ENCODE measurements at places on chromosomes 7 and 10.

DNA sequence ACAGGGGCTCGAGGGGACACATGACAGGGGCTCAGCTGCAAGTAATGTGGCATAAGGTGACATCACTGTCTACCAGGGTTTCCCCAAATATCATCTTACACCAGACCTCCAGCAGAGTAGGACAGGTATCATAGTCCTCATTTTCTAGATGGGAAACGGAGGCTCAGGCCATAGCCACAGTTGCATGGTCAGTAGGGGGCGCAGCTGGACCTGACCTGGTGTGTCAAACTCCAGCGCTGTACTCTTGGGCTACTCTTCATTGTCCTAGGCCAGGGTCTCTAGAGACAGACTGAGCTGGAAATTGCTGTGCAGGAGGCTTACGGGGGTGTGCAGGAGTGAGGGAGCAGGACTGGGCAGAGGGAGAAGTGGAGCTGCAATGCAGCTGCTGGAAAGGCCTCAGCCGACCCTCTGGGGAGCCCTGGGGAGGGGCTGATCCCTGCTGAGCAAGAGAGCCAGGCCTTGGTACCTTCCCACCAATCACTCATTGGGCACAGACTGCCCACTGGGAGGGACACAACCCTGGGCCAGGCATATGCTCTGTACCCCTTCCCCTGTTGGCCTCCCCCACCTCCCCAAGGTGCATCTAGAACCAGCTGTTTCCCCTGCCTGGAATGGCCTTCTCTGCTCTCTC lies 89.9 kb downstream of the CDH23 start:
- DNase-seq, result peak; percentile 65

GRCh38 chr10:3806603-3807002 lies 21.6 kb upstream of the KLF6 start:
- DNase-seq, result peak; percentile 83

DNA sequence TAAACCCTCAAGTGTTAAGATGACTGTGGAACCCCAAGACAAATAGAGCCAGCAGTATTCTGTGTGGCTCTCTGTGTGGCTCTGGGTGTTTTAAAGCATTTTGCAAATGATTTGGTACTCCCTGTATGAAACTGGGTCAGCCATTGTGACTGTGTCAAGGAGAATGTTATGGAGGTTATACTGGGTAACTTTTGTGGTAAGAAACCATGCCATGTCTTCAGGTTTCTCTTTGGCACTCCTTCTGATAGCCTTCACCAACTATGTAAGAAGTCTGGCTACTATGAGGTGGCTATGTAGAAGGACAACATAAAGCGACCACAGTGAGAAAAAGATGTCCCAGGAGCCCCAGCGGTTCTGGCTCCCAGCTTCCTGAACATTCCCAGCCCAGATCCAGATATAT lies 226.6 kb upstream of the RHOBTB1 start:
- no peak for DNase-seq

DNA sequence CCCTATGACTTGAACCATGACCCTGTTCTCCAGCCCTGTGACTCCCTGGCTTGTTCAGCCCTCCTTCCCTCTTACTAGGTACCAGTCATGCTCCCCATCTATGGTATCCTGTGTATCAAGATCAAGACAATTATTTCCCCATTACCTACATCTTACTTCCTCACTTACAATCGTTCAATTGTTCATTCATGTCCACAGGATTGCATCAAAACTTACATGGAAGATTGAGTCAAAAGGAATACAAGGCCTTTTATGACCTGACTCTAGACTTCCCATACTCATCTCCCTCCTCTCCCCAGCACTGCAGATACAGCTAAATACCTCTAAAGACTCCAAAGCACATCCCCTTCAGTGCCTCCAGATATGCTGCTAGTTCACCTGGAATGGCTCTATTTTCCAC lies 109.2 kb downstream of the CTTNBP2 start:
- no peak for DNase-seq

DNA sequence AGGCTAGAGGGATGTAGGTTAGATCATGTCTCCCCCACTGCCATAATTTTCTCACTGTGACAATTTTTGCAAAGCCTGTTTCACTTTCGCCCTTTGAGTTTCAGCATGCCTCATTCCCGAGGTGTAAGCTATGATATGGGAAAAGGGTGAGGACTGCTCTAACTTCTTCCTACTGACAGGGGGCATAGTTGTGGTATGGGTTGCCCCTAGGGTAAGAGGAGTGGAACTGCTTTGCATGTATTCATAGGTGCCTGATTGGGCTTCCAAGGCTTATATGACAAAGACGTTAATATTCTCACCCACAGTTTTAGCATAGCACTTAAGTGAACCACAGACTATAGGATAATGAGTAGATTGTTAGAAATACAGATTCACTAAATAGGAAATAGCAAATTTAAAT lies 148.7 kb downstream of the BBS9 start:
- no peak for DNase-seq
